Ascending aorta (tissue), 2 donors: ENCODE measurements at places on chromosomes 13 and 19.

DNA sequence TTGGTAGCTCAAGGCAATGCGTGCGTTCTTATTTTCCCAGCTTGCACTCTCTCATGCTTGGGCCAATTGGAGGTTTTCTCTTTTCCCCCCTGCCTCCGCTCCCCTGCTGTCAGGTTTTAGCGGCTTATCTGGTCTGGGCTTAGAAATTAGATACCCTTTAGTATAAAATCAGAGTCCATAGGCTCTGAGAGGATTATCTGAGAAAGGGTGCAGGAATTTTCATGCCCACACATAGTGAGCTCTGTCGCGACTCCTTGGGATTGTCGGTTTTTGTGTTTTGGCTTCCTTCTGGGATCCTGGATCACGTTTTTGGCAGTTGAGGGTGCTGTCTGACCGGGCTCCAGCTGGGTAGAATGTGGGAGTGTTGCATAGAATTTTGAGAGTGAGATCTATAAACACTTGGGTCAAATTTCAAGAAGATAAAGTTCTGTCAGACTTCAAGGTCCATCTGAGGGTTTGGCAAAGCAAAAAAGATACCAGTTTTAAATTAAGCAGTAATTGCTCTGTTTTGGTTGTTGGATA is 12.4 kb downstream of the CHAF1A start:
- no peaks in the 10 kb centered on the region for H3K36me3 ChIP-seq
- H3K27ac ChIP-seq, result peak overlapping the region; percentile 4
- H3K27me3 ChIP-seq, result no peaks in the 10 kb centered on the region
- H3K4me1 ChIP-seq, result peaks cover 4% of the 10 kb centered on the region
- H3K4me3 ChIP-seq, result no peak overlapping the region

- H3K4me1 ChIP-seq, result peaks cover 28% of the 10 kb centered on the region
- no peak overlapping the region for H3K27ac ChIP-seq
- H3K36me3 ChIP-seq, result no peaks in the 10 kb centered on the region
- DNase-seq, result no peak
- peak overlapping the region; percentile 95 for H3K4me3 ChIP-seq
Measured at GRCh38 chr19:18833849-18834643, 2.3 kb downstream of the UPF1 start.

DNA sequence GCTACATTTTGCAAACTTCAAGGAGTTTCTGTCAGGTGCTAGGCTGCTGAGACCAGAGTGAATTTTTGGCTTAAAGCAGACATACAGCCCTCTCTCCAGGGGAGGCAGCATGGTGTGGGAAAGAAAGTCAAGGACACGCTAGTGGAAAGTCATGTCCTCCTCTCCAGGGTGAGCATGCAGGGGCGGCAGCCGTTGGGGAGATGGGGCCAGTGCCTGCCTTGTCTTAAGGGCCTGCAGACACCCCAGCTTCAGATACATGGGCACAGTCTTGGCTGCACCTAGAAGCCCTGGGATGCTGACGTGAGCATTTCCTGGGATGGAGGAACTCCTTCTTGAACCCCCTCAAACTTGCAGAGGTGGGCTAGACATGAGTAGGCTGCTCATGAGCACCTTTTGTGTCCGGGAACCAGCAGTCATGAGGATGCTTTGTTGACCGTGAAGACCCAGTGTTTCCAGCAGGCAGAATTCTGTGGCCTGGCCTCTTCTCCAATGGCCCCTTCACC is 43.3 kb upstream of the PEPD start:
- H3K36me3 ChIP-seq, result no peaks in the 10 kb centered on the region
- no peak overlapping the region for H3K27ac ChIP-seq
- H3K4me3 ChIP-seq, result no peak overlapping the region
- DNase-seq, result no peak

DNA sequence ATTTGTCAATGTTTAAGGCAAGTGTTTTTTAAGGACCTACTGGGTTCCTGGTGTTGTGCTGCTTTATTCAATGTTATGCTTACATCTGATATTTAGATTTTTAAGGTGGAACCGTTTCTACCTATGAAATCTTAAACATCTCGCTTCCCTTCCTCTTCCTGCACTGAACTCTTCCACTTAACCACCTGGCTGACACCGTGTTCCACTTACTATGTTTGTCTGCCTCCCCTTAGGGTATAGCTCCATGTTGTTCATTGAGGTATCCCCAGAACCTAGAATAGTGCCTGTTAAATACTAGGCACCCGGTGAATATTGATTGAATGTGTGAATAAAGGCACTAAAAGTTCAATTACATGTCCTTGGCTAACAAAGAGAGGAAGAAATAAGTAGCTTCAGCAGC is 104.9 kb downstream of the RNF17 start:
- no peak overlapping the region for H3K4me3 ChIP-seq
- H3K27me3 ChIP-seq, result no peaks in the 10 kb centered on the region
- no peaks in the 10 kb centered on the region for H3K36me3 ChIP-seq
- no peaks in the 10 kb centered on the region for H3K4me1 ChIP-seq

- no peak overlapping the region for H3K27ac ChIP-seq
- H3K4me3 ChIP-seq, result no peak overlapping the region
- peaks cover 5% of the 10 kb centered on the region for H3K4me1 ChIP-seq
- no peaks in the 10 kb centered on the region for H3K27me3 ChIP-seq
- no peaks in the 10 kb centered on the region for H3K36me3 ChIP-seq
Measured at GRCh38 chr13:29562786-29563438, 32.6 kb downstream of the SLC7A1 start.

DNA sequence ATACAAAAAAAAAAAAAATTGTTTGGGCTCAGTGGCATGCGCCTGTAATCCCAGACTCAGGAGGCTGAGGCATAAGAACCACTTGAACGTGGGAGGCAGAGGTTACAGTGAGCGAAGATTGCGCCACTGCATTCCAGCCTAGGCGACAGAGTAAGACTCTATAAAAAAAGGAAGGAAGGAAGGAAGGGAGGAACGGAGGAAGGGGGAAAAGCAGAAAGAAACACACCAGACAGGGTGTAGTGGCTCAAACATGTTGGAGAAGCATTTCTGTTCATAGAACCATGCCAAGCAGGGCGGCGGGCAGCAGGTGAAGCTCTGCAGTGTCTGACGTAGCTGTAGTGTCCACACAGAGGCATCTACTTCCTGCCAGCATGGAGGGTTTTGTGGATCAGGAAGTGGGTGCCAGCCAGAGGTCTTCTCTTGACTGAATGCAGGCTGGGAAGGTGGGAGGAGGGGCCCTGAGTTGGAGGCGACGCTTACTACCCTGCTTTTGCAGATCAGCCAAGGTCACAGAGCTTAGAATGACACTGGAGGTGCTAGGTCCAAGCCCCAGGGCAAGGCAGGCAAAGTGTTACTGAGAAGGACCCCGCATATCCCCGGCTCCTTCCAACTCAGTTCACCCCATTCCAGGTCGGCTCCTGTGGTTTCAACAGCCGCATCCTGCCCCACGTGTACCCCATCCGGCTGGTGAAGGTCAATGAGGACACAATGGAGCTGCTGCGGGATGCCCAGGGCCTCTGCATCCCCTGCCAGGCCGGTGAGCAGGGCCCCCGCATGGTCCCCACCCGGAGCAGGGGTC is 11.6 kb upstream of the PGLS start:
- no peaks in the 10 kb centered on the region for H3K27me3 ChIP-seq
- H3K4me3 ChIP-seq, result no peak overlapping the region
- H3K4me1 ChIP-seq, result no peaks in the 10 kb centered on the region
- peak overlapping the region; percentile 16 for H3K27ac ChIP-seq
- no peak for DNase-seq

DNA sequence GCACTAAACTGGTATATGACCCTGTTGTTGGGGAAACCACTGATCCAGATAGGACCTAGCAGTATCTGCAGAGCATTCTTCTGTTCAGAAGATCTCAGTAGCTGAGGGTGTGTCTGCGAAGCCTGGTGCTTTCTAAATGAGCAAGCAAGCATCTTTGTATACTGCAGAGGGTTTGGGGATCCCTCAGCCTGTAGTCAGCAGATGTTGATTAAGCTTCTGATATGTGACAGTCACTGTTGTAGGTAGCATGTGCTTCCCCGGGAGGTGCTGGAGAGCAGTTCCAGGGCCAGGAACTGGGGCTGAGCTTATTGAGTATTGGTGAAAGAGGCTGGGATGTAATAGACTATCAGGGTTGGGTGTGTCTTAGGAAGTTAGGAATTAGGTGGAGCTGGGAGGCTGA is 1.5 kb downstream of the SCAF1 start:
- no peaks in the 10 kb centered on the region for H3K27me3 ChIP-seq
- peaks cover 19% of the 10 kb centered on the region for H3K36me3 ChIP-seq
- H3K27ac ChIP-seq, result no peak overlapping the region
- peak overlapping the region; percentile 96 for H3K4me3 ChIP-seq
- peaks cover 18% of the 10 kb centered on the region for H3K4me1 ChIP-seq

DNA sequence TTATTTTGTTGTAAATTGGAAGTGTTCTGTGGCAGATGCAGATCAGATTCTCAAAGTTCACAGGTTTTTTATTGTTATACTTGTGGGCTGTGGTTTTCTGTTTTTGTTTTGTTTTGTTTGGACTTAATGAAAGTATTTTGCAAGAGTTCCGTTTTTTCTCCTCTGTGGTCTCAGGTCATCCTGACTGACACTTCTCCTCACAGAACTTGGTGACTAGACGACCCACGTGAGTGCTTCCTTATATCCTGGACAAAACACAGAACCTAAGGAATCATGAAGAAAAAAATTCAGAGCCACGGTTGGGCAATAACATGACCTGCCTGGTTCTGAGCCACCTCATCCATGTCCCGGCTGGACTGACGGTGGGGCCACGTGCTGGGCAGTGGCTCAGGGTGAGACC is 2.5 kb upstream of the RFPL4AL1 start:
- no peak overlapping the region for H3K27ac ChIP-seq
- no peak for DNase-seq

DNA sequence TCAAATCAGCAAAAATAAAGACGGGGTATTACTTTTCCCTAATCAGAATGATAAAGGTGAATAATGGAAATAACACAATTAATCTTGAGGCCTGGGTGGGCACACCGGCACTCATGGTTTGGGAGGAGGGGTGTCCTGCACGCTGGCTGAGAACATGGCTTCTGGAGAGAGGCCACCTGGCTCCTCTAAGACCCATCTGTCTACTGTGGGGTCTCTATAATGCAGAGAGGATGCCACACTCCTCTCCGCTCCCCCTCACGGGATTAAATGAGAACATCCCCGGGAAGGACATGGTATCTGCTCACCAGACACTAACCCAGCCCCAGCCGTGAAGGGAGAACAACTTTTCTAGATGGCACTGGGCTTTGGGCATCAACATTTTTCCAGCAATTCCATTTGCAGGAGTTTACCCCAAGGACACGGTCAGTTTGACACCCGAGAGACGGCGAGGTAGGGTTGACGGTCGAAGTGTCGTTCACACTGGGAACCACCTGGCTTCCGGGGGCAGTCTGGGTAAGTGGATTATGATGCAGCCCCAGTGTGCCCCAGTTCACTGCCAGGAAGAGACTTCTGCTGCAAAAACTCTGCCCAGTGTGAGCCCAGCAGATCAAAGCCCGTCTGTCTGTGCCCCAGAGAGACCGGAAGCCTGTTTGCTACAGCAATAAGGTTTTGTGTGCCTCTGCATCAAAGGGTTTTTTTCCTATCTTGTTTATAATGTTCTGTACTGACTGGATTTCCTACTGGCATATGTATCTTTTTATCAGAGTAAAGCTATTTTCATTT is 56.6 kb downstream of the CEBPG start:
- H3K4me1 ChIP-seq, result no peaks in the 10 kb centered on the region
- no peaks in the 10 kb centered on the region for H3K27me3 ChIP-seq
- no peaks in the 10 kb centered on the region for H3K36me3 ChIP-seq
- no peak overlapping the region for H3K27ac ChIP-seq
- DNase-seq, result no peak

GRCh38 chr13:94233401-94233800 is 246.1 kb downstream of the DCT start:
- H3K36me3 ChIP-seq, result no peaks in the 10 kb centered on the region
- H3K4me3 ChIP-seq, result no peak overlapping the region
- DNase-seq, result no peak
- H3K4me1 ChIP-seq, result no peaks in the 10 kb centered on the region

DNA sequence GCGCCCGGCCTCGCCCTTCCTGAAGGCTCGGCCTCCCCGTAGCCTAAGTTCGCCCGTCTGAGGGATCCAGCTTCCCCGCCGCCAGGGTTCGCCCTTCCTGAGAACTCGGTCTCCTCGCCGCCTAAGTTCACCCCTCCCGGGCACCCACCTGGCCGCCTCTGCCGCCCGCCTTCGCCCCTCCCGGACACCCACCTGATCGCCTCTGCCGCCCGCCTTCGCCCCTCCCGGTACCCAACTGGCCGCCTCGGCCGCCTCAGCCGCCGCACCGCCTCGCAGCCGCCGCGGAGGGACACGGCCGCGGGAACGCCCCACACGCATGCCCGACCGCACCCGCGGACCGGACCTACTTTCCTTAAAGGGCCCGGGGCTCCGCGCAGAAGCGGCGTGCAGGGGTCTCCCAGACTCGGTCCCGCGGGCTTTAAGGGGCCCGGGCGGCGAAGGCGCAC is at the start of gene MOB3A:
TSS of gene MOB3A (minus strand) at position 293 of the 446 bp plus-strand sequence. CDS start 17,766 bp downstream, outside the sequence.
- H3K27ac ChIP-seq, result peak within 1 kb of the TSS; percentile 95
- H3K4me3 ChIP-seq, result peak within 1 kb of the TSS; percentile 75
- DNase-seq, result peak; percentile 94
- H3K4me1 ChIP-seq, result peaks cover 25% of the 10 kb centered on the region
- H3K36me3 ChIP-seq, result peaks cover 18% of the 10 kb centered on the region

DNA sequence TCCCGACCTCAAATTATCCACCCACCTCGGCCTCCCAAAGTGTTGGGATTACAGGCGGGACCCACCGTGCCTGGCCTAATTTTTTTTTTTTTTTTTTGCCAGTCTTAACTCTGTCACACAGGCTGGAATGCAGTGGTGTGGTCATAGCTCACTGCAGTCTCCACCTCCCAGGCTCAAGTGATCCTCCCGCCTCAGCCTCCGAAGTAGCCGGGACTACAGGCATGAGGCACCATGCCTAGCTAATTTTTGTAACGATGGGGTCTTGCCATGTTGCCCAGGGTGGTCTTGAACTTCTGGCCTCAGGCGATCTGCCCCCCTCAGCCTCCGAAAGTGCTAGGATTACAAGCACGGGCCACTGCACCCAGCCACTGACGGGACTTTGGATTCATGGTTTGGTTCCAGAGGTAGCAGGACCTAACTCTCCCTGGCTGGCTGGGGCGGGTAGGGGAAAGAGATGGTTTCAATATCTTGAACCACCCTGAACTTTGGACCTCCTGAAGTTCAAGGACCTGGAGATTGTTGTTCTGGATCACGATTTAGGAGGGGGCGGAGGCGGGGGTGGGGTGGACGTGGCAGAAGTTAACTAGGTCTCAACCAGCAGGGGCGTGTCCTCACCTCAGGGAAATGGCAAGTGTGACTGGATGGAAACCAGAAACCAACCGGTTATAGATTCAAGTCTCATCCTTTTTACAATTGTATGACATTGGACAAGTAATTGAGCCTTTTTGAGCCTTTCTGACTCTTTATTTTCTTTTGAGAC is 40.8 kb downstream of the IER2 start:
- DNase-seq, result no peak
- H3K4me1 ChIP-seq, result no peaks in the 10 kb centered on the region
- H3K4me3 ChIP-seq, result no peak overlapping the region
- no peak overlapping the region for H3K27ac ChIP-seq
- no peaks in the 10 kb centered on the region for H3K27me3 ChIP-seq

DNA sequence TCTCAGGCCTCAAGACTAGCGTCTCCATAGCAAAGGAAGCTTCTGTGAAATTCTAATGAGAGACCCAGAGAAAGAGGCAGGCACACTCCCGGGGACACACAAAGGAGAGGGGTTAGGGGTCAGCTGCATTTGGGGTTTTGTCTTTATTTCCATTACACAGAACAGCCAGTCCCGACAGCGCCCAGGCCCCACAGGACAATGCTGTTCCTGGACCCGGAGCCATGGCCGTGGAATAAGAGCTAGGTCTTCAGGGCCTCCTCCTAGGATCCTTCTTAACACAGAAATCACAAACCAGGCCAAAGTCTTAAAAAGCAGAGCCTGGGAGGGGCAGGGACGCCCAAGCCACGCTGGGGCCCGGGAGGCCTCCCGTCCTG is 22.8 kb downstream of the KCTD15 start:
- no peaks in the 10 kb centered on the region for H3K4me1 ChIP-seq
- no peak for DNase-seq
- H3K36me3 ChIP-seq, result no peaks in the 10 kb centered on the region
- H3K4me3 ChIP-seq, result peak overlapping the region; percentile 56
- H3K27me3 ChIP-seq, result no peaks in the 10 kb centered on the region
